Transverse colon (tissue), 4 donors: ENCODE measurements at places on chromosomes 1 and 21. TPM values are rescaled to one million over a fixed set of nuclear protein-coding genes. Genes with fewer than 3 reads are reported as not detected.
A peak's percentile ranks its signal among the peaks of the same experiment; 100 is the strongest.

GRCh38 chr1:12178511-12178910 is 11.7 kb downstream of the TNFRSF1B start:
- no peaks in the 10 kb centered on the region for H3K27me3 ChIP-seq
- no peaks in the 10 kb centered on the region for H3K36me3 ChIP-seq
- peaks cover 39% of the 10 kb centered on the region for H3K4me1 ChIP-seq
- DNase-seq, result no peak
- peak overlapping the region; percentile 81 for H3K27ac ChIP-seq
- no peak overlapping the region for H3K4me3 ChIP-seq

- H3K27ac ChIP-seq, result peak within 1 kb of the TSS; percentile 63
- H3K36me3 ChIP-seq, result no peaks in the 10 kb centered on the region
- H3K4me3 ChIP-seq, result peak within 1 kb of the TSS; percentile 90
- H3K27me3 ChIP-seq, result peaks cover 12% of the 10 kb centered on the region
- H3K4me1 ChIP-seq, result peaks cover 20% of the 10 kb centered on the region
Observed at GRCh38 chr1:160400223-160400645, at the start of gene VANGL2. VANGL2 (plus strand) TSS chr1:160400564; CDS start chr1:160415838, 15,274 bp downstream.

DNA sequence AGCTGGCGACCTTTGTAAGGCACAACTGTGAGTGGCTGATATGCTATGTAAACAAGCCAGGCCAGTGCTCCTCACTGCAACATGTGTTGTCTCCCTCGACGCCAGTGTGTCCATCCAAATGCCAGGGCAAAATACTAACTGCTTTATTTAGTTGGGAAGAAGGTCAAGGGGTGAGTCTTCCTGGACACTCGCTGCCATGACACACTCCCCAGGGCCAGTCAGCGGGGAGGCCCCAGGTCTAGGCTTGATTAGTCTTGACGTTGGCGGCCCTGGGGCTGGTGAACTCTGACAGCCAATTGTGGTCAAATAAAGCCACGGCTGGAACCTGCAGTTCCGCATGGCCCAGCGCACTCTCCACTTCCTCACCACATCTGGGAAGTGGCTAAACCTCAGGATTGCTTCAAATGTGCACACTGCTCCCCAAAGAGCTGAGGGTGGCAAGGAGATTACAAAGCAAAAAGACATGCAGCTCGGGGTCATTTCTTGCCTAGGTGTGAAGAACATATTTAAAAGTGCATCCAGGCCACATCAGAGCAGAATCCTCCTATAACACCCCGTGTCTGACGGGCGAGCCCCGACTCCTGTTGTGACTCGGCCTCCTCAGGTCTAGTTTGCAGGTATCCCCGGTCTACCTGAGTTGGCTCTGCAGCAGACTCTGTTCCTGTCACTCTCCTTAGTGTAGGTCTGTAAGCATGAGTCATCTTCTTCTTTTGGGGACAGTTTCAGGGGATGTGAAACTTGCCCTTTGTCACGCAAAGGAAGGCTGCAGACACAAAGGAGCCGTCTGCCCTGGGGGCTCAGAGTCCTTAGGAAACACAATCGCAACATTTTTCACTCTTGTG is 183.5 kb downstream of the RUNX1 start:
- H3K27me3 ChIP-seq, result no peaks in the 10 kb centered on the region
- H3K36me3 ChIP-seq, result no peaks in the 10 kb centered on the region
- no peak overlapping the region for H3K27ac ChIP-seq
- H3K4me3 ChIP-seq, result no peak overlapping the region
- DNase-seq, result peak; percentile 58
- peaks cover 18% of the 10 kb centered on the region for H3K4me1 ChIP-seq

DNA sequence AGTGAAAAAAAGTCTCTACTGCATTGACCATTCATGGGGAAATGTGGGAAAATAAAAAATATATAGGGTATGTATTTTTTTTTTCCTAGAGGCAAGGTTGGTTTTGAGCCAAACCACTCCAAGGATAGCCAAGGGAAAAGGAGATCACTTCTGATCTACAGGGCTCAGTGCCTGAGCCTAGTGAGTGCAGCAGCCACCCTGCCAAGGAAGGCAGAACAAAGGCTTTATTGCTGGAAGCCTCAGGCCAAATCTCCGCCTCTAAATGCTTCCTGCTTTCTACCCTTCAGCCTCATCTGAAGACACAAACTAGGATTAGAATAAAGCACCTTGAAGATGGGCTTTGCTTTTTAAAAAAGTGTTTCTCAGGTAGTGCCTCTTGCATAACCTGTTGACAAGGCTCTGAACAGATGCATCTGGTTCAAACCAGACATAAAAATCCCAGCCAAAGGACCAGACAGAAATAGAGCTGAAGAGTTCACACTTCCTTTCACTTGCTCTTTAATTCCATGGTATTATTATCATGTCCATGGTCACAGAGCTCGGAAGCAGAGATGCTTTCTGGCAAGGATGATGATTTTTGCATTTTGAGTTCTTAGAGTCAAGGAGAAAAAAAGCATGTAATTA is 10.5 kb downstream of the C1orf115 start:
- no peaks in the 10 kb centered on the region for H3K27me3 ChIP-seq
- no peak overlapping the region for H3K27ac ChIP-seq
- H3K36me3 ChIP-seq, result no peaks in the 10 kb centered on the region
- no peak overlapping the region for H3K4me3 ChIP-seq
- no peaks in the 10 kb centered on the region for H3K4me1 ChIP-seq

DNA sequence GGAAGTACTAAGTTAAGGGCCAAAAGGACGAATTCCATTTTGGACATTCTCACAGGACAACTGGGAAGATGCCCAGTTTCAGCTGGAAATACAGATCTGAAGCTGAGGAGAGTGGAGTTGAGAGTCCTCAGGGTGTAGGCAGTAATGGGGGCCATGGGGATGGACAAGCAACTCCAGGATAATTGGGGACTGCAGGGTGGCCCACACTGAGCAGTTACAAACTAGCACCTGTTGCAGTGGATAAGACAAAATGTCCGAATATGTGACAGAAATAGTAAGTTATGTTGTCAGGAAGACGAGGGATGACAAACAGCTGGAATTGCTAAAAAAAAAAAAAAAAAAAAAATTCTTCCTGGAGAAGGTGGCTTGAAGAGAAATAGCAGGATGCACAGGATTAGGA is 34.6 kb upstream of the KANK4 start:
- no peaks in the 10 kb centered on the region for H3K4me1 ChIP-seq
- no peaks in the 10 kb centered on the region for H3K27me3 ChIP-seq
- H3K4me3 ChIP-seq, result no peak overlapping the region
- H3K36me3 ChIP-seq, result no peaks in the 10 kb centered on the region
- no peak for DNase-seq

MOB3C gene
- total RNA-seq, result 14.9 TPM

LEMD1 gene
- total RNA-seq, result not detected

GRCh38 chr1:41868241-41868998 is 50.3 kb downstream of the HIVEP3 start:
- no peaks in the 10 kb centered on the region for H3K36me3 ChIP-seq
- DNase-seq, result no peak
- no peak overlapping the region for H3K4me3 ChIP-seq

- no peak overlapping the region for H3K27ac ChIP-seq
- peaks cover 70% of the 10 kb centered on the region for H3K4me1 ChIP-seq
- no peak overlapping the region for H3K4me3 ChIP-seq
- DNase-seq, result no peak
- no peaks in the 10 kb centered on the region for H3K27me3 ChIP-seq
- H3K36me3 ChIP-seq, result peaks cover 12% of the 10 kb centered on the region
Observed at GRCh38 chr1:231238298-231238697, 2.7 kb upstream of the GNPAT start.

DNA sequence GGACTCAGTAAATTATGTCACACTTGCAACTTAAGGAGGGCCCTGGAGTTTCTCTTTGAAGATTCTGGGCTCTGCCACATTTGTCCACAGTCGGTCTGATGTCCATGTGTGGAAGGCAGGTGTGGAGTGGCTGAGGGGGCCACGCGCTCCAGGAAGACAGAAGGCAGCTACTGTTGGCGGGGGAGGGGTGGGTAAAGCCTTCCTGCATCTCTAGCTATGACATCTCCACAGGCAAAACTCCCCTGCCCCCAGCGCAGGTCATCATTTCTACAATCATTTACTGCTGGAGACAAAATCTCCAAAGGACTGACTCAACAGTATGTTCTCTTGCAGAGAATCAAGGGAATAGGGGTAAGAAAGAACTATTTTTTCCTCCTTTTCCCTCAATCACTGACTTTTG is 11.4 kb upstream of the TSPEAR start:
- H3K27me3 ChIP-seq, result peaks cover 90% of the 10 kb centered on the region
- no peak overlapping the region for H3K27ac ChIP-seq
- no peak overlapping the region for H3K4me3 ChIP-seq
- peaks cover 6% of the 10 kb centered on the region for H3K4me1 ChIP-seq
- no peaks in the 10 kb centered on the region for H3K36me3 ChIP-seq

- DNase-seq, result no peak
- no peak overlapping the region for H3K27ac ChIP-seq
- no peaks in the 10 kb centered on the region for H3K27me3 ChIP-seq
- H3K36me3 ChIP-seq, result no peaks in the 10 kb centered on the region
Observed at GRCh38 chr1:204343802-204344201, 15.9 kb downstream of the PLEKHA6 start.

DNA sequence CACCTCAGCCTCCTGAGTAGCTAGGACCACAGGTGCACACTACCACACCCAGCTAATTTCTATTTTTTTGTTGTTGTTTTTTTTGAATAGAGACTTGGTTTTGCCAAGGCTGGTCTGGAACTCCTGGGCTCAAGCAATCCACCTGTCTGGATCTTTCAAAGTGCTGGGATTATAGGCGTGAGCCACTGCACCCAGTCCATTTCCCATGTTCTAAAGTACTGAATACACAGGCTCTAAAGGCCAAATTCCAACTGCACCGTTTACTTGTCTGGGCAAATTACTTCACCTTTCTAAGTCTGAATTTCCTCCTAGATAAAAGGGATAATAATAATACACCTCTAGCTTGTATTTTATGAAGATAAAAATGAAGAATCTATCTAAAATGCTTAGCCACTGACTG is 39.6 kb downstream of the FRRS1 start:
- H3K4me3 ChIP-seq, result no peak overlapping the region
- DNase-seq, result peak; percentile 22
- H3K36me3 ChIP-seq, result no peaks in the 10 kb centered on the region
- peak overlapping the region; percentile 29 for H3K27ac ChIP-seq
- H3K4me1 ChIP-seq, result no peaks in the 10 kb centered on the region

GRCh38 chr1:209556162-209556690 is 27.3 kb upstream of the CAMK1G start:
- H3K4me1 ChIP-seq, result no peaks in the 10 kb centered on the region
- no peak for DNase-seq
- no peaks in the 10 kb centered on the region for H3K36me3 ChIP-seq
- H3K27me3 ChIP-seq, result no peaks in the 10 kb centered on the region

DNA sequence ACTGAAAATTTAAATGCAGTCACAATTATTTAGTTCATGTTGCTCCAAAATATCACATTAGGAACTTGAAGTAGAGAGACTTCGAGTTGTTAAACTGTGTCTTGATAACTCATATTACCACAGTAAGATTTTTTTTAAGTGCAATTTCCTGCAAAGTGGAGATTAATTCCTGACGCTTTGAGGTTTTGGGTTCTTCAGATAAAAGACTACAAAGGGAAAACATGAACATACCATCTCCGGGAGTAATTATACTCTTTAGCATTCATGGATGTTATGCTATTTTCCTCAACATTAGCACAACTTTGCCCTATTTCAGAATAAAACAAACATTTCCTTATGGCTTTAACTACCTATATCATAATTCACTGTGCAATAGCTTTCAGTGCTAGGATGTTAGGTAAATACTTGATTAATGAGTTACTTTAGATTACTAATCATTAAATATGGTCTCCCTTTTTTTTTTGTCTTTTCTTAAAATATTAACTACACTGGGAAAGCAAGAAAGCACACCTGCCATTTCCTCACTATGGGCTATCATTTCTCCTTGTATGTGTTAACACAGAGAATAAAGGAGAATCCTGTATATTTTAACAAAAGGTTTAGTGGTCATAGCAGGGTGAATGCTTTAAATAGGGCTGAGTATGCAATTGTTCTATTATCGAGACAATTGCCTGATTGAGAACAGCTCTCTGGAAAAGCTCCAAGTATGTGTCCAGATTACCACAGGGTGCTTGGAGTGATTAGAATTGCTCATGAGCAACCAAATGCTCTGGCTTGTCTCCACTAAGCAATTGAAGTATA is 252.5 kb upstream of the C1orf105 start:
- H3K27ac ChIP-seq, result peak overlapping the region; percentile 51
- no peak overlapping the region for H3K4me3 ChIP-seq
- H3K4me1 ChIP-seq, result peaks cover 11% of the 10 kb centered on the region
- H3K27me3 ChIP-seq, result no peaks in the 10 kb centered on the region
- H3K36me3 ChIP-seq, result no peaks in the 10 kb centered on the region

DNA sequence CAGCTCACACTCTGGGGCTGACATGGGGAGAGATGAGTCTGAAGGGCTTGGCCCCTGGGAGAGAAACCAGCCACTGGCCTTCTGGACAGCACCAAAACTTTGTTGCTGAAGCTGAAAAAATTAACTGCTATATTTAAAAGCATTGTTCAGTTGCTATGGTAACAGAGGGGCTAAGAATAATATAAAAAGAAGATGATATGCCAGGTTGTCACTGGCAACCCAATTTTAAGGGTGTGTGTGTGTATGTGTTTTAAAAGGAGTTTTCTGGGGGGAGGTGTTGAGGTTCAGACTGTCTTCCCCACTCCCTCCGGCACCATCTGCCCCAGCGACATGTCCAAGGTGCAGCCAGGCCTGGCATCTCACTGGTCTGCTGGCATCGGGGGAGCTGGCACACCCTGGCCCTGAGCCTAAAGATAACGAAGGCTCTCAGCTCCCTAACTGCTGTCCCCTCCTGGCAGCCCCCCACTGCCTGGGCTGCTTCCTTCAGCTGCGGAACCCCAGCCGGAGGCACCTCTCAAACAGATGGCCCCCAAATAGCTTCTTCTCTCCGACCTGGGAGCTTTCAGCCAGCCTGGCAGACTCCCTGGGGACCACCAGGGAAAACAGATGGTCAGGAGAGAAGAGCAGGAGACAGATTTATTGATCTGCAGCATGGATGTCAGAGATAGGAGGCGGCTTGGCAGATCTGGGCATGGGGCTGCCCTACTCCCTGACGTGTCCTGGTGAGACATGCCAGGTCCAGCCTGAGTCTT is 203.9 kb downstream of the HIVEP3 start:
- no peak overlapping the region for H3K27ac ChIP-seq
- no peaks in the 10 kb centered on the region for H3K27me3 ChIP-seq
- no peak overlapping the region for H3K4me3 ChIP-seq
- no peak for DNase-seq
- no peaks in the 10 kb centered on the region for H3K36me3 ChIP-seq

TFF3 gene
- total RNA-seq, result 360 TPM

DNA sequence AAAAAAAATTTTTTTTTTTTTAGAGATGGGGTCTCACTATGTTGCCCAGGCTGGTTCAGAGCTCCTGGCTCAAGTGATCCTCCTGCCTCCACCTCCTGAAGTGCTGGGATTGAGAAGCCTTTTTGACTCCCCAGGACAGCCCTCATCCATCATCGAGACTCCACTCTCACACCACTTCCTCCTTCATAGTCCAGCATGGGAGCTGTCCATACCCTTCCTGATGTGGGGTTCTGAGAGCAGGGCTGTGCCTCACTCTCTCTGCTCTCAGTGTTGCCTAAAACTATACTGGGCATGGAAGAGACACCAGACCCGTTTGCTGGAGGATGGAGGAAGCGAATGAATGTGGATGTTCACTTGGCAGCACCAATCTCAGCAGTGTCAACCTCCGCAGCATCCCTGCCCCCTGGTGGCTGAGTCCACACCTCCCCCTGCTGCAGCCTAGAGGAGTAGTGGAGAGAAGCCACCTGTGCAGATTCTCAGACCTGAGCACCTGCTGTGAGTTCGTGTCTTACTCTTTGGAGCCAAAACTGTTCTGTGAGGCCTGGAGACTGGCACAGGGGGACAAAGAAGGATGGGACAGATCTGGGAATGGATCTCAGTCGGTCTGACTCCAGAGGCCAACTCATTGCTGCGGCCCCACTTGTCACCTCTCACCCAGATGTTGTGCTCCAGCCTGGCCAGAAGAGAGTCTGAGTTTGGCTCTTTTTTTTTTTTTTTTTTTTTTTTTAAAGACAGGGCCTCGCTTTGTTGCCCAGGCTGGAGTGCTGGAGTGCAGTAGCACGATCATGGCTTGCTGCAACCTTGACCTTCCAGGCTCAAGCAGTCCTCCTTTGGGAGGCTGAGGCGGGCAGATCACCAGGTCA is 17.7 kb downstream of the TINAGL1 start:
- no peak overlapping the region for H3K27ac ChIP-seq
- H3K27me3 ChIP-seq, result no peaks in the 10 kb centered on the region
- peaks cover 16% of the 10 kb centered on the region for H3K4me1 ChIP-seq
